Memory B cell (primary cell): ENCODE measurements at places on chromosomes 3 and 15.

- DNase-seq, result no peak
Measured at GRCh38 chr3:138890555-138891187, 55.9 kb upstream of the PIK3CB start.

- DNase-seq, result no peak
Measured at GRCh38 chr3:15755181-15755580, 42.6 kb downstream of the ANKRD28 start.

- DNase-seq, result no peak
Measured at GRCh38 chr3:139460529-139460928, 15.8 kb downstream of the RBP2 start.

GRCh38 chr3:108125153-108125543, 34.3 kb upstream of the CD47 start:
- DNase-seq, result no peak

DNA sequence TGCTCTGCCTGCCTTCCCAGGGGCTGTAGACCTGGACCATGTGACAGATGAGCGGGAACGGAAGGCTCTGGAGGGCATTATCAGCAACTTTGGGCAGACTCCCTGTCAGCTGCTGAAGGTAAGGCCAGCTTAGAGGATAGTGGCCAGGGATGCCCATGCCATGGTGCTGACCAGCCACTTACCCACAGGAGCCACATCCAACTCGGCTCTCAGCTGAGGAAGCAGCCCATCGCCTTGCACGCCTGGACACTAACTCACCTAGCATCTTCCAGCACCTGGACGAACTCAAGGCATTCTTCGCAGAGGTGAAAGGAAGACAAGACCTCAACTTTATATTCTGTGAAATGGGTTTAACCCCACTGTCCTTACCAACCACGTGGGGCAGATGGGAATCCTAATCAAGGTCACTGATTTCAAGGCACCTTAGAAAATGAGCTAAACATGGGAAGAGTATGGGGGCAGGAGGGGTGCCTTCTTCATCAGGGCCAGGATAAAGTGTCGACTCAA, 26.7 kb downstream of the NBEAL2 start:
- DNase-seq, result no peak

- DNase-seq, result no peak
Measured at GRCh38 chr3:193594946-193595689, 2.1 kb downstream of the OPA1 start.

DNA sequence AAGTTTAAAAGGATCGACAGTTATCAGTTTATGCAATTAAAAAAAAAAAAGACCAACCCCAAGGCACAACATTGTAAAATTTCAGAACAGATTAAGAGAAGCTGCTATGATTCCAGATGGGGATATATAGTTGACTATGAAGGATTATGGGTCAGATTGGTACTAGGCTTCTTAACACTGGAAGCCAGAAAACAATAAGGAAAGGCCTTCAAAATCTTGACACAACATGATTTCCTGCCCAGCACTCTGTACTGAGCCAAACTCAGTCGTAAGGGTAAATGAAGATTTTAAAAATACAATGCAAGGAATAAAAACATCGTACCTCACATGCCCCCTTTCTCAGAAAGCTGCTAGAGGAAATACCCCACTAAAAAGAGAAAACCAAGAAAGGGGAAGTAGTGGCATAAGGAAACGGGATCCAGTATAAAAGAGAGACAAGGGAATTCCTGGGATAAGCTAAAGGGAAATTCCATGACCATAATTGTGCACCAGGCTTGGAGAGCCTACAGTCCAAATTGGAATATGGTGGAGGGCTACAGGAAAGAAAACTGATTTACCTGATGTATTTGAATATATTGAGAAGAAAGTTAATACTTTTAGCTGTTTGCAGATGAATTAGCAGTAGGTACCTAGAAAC, 27.9 kb downstream of the PIAS1 start:
- DNase-seq, result no peak

- no peak for DNase-seq
Measured at GRCh38 chr3:190485830-190486532, 27.9 kb upstream of the IL1RAP start.

GRCh38 chr3:160931474-160931873, 173.7 kb downstream of the B3GALNT1 start:
- no peak for DNase-seq

GRCh38 chr3:115423170-115423569, 200.1 kb upstream of the GAP43 start:
- DNase-seq, result no peak

DNA sequence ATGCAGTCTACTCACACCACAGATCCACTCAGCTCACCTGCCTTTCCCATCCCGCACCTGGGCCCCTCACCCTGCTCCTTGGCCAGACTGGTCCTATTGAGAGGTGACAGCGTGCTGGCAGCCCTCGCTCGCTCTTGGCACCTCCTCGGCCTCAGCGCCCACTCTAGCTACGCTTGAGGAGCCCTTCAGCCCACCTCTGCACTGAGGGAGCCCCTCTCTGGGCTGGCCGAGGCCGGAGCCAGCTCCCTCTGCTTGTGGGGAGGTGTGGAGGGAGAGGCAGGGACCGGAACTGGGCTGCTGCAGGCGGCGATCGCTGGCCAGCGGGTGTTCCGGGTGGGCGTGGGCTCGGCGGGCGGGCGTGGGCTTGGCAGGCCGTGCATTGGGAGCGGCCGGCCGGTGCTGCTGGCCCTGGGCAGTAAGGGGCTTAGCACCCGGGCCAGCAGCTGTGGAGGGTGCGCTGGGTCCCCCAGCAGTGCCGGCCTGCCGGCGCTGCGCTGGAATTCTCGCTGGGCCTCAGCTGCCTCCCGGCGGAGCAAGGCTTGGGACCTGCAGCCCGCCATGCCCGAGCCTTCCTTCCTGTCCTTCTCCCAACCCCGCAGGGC, 45.5 kb upstream of the USP3 start:
- DNase-seq, result no peak

- no peak for DNase-seq
Measured at GRCh38 chr3:147630921-147631415, 221.8 kb downstream of the ZIC1 start.

- no peak for DNase-seq
Measured at GRCh38 chr3:58924578-58924977, 125.2 kb downstream of the CFAP20DC start.

DNA sequence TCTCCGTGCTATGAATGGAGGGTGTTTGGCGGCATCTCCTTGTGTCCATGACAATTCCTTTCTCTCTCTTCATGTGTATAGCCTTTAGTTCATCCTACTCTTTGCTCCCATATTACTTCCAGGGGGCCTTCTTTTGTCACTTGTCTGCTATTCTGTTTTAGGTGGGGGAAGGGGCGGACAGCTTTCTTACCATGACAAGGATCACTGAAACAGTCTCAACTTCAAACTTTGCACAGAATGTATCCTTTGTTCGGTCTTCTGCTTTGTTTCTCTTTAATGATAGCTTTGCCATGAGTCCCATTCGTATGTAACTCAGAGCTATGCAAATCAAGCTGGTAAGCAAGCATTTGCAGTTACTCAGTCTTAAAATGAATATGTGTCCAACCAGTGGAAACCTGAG, 294.2 kb downstream of the TIGIT start:
- DNase-seq, result no peak

DNA sequence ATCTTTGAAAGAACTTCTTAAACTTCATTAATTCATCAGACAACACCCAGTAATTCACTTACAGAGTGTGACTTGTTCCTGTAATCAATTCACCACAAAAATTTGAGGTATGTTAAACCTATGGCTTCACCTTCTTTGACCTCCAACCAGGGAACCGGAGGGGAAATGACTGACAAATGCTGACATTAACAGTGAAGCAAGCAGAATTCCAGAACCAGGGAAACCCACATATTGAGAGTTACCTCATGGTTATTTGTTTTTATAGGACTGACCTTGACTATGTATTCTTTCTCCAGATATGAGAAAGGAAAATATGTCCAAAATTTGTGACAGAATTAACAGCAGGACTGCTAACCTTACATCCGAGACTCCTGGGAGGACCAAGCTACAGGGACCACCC, 2.7 kb downstream of the P3H2 start:
- no peak for DNase-seq

DNA sequence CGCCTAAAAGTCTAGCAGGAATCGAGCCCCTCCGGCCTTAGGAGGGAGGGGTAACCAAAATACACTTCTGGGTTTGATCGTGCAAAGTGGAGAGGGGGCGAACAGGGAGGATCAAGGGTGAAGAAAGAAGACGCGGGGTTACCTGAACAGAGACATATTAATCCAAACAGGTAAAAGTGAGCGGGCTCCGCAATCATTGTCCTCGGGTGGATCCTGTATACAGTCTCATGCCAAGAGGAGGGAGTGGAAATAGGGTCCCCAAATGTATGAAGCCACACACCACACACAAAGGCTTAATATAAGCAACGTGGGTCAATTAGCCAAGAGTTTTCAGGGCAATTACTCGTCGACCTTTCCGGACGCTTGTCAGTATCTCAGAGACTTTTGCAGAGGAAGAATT, 749.5 kb downstream of the ROBO1 start:
- no peak for DNase-seq

DNA sequence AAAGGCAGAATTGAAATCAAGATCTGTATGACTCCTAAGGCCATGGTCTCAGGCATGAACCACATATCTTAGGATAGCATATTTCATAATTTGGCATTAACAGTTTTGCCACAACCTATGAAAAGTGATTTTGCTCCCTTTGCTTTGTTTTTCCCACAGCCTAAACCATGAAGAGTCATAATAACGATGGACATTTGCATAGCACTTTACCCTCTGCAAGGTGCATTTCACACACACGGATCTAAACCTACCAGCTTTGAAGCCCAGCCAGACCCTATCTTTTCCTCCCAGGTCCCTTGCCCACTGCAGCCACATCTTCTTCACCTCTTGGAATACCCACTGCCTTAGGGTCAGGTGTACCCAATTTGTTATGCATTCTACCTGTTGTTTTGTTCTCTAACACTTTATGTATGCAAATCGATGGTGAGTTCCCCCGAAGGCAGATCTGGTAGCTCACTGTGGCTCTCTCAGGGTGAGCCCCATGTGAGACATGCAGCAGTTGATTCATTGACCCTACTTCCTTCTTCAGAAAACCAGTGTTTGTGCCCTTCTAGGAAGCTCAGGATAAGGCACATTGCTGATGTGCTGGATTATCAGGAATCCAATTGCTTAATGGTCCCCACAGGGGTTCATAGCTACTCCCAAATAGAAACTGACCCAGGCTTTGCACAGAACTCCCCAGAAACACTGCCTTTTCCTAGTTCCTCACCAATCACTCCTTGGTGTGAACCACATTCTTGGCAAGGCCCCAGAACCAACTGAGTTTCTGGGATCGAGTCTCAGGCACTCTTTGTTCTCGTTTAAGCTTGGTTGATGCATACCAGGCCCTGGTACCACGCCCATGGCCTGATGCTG, 8.7 kb downstream of the ARHGAP31 start:
- no peak for DNase-seq

DNA sequence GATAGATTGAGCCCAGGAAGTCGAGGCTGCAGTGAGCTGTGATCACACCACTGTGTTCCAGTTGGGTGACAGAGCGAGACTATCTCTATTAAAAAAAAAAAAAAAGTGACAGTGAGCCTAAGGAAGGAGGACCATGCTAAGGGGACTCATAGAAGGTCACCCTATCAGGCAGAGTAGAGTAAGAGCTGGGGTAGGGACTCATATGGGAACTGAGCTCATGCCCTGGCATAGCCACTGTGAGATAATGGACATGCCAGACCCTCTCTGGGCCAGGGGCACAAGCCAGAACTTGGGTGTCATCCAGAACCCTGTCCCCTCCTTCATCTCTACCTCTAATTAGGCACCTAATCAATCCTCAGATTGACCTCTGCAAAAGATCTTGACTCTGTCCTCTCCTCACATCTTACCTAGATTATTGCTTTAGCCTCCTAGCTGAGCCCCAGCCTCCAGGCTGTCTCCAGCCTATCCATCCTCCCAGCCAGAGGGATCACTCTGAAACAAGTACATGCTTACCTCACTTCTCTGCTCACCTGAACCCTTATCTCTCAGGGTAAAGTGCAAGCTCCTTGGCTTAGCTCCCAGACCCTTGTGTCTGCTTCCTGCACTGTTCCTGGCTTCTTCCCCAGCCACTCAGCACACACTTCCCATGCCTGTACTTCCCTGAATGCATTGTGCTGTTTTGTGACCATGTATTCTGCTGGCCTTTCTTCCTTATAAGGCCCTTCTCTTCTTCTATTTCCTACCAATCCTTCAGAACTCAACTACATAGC, 76.4 kb downstream of the DAPK2 start:
- no peak for DNase-seq

GRCh38 chr3:97291901-97292300, 472.7 kb upstream of the ARL6 start:
- no peak for DNase-seq

DNA sequence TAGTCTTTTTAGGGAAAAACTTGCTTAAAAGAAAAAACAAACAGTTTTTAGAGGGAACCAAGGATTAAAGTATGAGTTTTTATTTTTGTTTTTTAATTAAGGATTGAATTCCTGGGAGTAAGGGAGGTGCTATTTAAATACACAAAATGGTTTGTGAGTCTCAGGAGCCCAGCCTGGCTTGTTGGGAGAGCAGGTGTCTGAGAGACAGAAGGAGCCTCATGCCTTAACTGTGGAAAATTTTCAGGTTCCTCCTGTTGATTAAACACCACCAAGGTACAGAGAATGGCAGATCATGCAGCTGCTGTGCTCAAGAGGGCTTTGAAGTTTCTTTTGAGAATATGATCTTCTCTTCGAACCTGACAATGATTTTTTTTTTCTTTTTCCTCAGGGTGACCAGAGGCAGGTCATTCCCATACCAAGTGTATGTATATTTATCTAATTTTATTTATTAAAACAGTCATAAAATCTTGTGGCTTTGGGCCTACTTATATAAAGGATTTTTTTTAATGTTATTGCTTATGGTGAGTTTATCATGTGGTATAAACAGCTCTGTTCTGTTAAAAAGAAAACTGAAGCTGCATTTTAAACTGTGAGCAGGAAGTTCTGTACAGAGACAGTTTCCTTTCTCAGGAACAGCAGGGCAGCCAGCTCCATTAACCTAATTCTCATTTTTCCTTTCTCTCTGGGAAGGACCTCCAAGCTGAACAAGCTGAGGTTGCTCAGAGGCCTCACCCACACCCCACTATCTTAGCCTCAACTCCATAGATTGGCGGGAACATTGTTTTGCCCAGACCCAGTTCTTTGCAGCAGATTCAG, 33.7 kb upstream of the VILL start:
- DNase-seq, result no peak
